ENCODE measurements at places on chromosomes 7 and 10. TPM values are rescaled to one million over a fixed set of nuclear protein-coding genes. Genes with fewer than 3 reads are reported as not detected.

Gene SLC18A2
- total RNA-seq = 0.73 TPM

GRCh38 chr10:117751259-117751658 lies 208.7 kb downstream of the EMX2 start:
- H3K27me3 ChIP-seq = no peaks in the 10 kb centered on the region
- H3K27ac ChIP-seq = no peak overlapping the region
- no peak for DNase-seq
- H3K4me1 ChIP-seq = no peaks in the 10 kb centered on the region
- no peaks in the 10 kb centered on the region for H3K36me3 ChIP-seq

GRCh38 chr7:138024343-138024691 lies 22.4 kb upstream of the CREB3L2 start:
- no peak overlapping the region for H3K4me3 ChIP-seq
- DNase-seq = no peak
- no peaks in the 10 kb centered on the region for H3K36me3 ChIP-seq
- H3K27ac ChIP-seq = no peak overlapping the region
- no peaks in the 10 kb centered on the region for H3K27me3 ChIP-seq

DNA sequence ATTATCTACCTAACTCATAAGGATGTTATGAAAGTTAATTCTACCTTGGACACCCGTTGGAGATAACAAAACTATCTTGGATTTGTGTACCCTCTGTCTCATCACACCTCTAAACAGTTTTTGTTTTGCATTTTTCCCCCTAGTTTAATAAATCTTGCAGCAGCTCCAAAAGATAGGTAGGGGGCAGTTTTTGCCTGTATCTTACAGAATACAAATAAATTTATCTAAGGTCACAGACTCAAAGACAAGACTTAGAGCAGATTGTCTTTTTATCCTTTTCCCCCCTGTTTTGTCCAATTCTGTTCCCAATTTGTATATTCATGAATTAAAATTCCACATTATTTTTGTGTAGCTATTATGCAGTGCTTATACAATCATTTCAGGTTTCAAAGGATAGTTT lies 5.0 kb upstream of the SORCS1 start:
- H3K27me3 ChIP-seq = no peaks in the 10 kb centered on the region
- no peak overlapping the region for H3K27ac ChIP-seq
- H3K36me3 ChIP-seq = no peaks in the 10 kb centered on the region

All from breast epithelium (tissue), 4 donors.